ENCODE measurements at places on chromosomes 1 and 21.

DNA sequence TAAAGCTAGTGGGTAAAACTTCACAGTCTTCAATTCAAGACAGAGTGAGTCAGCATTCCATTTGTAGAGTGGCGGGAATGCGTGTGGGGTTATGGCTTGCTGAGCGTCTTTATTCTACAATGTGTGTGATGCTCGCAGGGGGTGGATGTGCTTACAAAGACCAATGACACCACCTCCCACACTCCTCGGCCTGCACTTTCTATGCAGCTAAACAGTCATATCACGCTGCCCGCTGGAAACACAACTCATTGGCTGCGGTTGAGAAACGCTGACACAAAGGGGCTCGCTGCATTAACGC is 298.5 kb downstream of the PCP4 start:
- DNase-seq, result no peak

GRCh38 chr1:107140703-107141490 is at the start of gene NTNG1:
Gene NTNG1 (plus strand): TSS chr1:107141039.
- no peak for DNase-seq

DNA sequence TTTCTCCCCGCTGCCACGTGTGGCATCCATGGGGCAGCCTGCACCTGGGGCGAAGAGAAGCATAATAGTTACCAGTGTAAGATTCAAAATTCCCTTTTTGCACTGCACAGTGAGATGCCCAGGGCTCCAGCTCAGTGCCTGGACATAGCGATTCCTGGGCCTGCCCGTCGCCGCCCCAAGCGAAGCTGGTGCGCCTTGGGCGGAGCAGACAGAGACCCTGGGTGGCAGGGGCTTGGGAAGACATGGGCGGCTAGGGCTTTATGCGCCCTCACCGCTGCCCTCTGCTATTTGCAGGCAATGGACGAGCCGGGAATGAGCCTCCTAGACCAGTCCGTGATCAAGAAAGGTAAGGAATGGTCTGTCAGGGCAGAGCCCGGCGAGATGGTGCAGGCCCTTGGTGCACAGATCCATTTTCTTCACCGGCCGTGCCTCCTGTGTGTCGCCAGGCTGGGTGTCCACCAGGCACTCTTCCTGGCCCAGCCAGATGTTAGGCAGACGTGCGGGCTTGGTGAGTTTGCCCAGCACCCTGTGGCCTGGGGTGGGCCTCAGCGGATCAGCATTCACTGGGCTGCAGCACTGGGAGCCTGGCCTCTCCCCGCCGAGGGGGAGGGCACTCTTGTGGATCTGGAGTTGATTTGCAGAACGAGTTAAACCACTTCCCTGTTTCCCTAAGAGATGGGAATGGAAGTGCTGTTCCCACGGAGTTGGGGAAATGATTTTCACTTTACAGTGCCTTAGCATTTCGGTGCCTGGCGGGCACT is 1.7 kb downstream of the TFAP2E start:
- no peak for DNase-seq

- no peak for DNase-seq
These were observed 56.0 kb downstream of the RUNX3 start for GRCh38 chr1:24874056-24874455.

- no peak for DNase-seq
These were observed 364.9 kb downstream of the MATN1 start for GRCh38 chr1:30358500-30358899.

DNA sequence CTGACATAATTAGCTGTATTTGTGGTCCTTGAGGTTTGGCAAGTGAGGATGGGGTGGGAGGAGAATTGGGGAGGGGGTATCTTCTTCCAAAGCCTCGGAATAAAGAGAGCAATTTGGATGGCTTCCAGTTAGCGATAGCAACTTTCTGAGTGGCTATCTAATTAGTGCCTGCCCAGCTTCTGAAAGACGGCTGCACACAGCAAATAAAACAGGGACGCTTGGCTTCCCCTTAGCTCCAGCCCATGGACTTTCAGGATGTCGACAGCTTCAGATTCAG is 31.1 kb downstream of the KLHDC7A start:
- DNase-seq, result no peak

DNA sequence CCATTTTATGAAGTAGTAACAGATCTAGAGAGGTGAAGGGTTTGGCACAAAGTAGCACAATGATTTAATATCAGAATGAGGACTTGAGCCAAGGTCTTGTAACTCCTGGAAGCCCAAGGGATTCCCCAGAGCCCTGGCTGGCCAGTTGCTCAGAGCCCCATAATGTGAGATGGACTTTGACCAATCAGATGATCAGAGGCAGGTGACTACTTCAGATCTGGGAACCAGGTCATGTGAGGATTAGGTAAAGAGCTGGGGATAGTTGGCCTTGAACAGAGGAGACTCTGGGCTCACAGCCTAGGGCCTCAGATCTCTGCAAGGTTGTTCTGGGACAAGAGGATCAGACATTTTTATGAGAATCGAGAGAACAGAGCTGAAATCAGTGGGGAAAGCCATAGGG is 18.9 kb downstream of the SHISAL2A start:
- no peak for DNase-seq

DNA sequence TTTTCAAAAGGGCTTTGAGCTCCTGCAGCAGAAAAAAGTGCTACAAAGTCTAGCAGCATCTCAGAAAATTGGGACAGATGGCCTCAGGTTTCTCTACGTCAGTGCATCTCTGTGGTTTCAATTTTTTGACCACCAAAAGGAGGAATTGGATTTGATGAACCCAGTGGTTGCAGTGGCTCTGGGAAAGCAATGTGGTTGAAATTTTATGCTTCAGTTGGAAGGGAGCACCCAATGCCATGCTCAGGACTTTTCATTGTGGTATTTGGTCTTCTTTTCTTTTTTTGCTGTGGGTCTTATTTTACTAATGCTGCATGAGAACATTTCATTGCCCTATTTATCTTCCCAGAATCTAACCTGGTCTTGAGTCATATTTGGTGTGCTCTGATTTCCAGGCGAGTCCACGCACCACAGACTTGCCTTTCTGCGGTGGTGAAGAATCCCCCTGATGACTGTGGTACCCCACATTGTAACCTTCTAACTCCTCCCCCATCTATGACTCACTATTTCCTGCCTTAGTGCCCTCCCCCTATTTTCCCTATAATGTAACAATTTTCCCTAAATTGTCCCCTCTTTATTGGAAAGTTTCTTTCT is 56.7 kb downstream of the S1PR1 start:
- peak; percentile 3 for DNase-seq

- DNase-seq, result no peak
These were observed 78.5 kb downstream of the HLCS start for GRCh38 chr21:36887963-36888362.

DNA sequence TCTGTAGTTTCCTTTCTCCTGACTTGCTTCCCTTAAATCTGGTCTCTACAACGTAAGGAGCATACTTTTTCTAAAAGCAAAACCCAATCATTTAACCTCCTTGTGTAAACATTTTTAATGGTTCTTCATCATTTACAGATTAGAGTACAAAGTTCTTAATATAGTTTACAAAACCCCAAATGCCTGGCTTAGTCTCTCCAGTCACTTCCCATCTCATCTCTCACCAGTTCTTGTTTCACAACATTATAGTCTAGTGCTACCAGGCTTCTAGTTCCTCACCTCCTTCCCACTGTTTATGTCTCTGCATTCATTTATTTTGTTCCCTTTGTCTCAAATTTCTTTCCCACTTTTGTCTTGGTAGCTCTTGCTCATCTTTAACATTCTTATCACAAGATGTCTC is 168.4 kb downstream of the FASLG start:
- DNase-seq, result no peak

- no peak for DNase-seq
These were observed 77.7 kb downstream of the TOMM20 start for GRCh38 chr1:235050911-235051360.

- DNase-seq, result no peak
These were observed 75.5 kb downstream of the LRRC8D start for GRCh38 chr1:89896105-89896942.

GRCh38 chr1:96296991-96297390 is 424.6 kb upstream of the PTBP2 start:
- DNase-seq, result no peak

DNA sequence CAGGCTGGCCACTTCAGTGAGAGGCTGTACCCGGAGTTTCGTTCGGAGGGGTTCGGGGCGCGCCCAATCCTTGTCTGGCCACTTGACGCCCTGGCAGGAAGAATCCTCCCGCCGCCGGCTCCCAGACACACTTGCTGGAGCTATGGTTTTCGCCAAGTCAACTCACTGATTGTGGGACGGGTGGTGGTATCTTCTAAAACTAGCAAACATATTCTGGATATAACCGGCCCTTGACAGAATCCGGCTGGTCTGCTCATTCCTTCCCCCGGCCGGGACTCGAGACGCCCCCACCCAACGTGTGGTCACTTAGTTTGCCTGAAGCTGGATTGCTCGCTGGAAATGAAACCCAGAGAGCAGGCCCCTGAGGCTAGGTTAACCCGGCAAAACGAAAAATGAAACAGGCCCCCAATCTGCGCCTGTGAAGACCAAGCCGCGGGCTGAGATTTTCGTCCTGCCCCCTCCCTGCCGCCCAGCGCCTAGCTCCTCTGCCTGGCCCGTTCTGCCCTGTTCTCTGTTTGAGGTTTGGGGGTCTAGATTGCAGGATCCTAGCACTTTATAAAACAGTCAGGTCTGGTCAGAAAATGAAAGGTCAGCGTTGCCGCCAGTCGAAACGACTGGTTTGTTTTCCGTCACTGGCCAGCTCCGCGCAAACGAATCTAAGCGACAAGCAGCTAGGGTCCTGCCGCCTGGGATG is 4.6 kb downstream of the GFI1 start:
- no peak for DNase-seq

DNA sequence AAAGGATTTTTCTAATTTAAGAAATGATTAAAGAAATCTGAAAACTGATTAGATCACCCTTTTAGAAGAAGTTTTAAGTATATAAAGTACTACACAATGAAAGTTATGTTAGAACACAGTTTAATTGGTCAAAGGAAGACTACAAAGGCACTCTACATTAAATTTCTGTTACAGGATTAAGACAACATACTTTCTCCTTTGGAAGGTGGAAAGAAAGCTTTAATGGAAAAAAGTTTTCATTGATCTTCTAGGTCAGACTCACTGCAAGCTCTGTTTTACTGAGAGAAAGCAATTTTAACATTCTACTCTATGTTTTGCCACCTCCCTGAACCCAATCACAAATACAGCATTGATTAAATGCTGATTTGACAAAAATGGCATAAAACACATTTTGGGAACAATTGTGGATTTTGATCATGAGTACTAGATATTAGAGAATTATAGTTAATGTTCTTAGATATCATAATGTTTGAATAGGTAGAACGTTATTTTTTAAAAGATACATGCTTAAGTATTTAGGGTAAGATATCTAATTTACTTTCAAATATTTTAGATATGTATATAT is 32.0 kb downstream of the WDR26 start:
- DNase-seq, result no peak

DNA sequence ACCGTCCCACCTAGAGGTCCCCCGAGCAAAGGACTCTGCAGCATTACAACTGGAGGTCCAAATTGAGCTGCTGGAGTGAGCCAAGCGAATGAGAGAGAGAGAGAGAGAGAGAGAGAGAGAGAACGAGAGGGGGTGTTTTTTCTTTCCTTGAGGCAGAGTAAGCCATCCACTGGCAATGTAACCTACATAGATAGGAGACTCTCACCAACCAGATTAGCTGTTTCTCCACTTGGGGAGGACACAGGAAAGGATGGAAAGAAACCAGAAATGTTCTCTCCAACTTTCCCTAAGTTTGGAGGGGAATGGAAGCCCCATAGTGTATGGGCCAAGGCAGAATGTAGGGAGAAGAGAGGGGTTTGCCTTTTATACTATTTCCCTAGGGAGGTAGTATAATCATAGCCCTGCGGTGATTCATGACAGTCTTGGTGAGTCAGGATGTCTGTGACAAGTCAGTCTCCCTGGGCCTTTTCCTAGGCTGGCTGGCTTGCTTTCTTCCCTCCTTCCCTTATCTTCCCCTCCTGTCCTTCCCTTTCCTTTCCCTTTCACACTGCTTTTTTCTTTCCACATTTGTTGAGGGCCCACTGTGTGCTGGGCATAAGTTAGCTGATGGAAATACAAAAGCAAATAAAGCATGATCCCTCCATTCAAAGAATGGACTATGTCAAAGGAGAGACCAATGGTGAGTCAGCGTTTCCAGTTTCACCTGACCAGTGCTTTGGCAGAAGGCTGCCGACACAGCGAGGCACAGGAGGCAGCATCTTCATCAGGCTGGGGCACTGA is 7.1 kb downstream of the FNDC7 start:
- peak; percentile 80 for DNase-seq

GRCh38 chr21:16583556-16583955 is 853.8 kb downstream of the USP25 start:
- DNase-seq, result no peak

DNA sequence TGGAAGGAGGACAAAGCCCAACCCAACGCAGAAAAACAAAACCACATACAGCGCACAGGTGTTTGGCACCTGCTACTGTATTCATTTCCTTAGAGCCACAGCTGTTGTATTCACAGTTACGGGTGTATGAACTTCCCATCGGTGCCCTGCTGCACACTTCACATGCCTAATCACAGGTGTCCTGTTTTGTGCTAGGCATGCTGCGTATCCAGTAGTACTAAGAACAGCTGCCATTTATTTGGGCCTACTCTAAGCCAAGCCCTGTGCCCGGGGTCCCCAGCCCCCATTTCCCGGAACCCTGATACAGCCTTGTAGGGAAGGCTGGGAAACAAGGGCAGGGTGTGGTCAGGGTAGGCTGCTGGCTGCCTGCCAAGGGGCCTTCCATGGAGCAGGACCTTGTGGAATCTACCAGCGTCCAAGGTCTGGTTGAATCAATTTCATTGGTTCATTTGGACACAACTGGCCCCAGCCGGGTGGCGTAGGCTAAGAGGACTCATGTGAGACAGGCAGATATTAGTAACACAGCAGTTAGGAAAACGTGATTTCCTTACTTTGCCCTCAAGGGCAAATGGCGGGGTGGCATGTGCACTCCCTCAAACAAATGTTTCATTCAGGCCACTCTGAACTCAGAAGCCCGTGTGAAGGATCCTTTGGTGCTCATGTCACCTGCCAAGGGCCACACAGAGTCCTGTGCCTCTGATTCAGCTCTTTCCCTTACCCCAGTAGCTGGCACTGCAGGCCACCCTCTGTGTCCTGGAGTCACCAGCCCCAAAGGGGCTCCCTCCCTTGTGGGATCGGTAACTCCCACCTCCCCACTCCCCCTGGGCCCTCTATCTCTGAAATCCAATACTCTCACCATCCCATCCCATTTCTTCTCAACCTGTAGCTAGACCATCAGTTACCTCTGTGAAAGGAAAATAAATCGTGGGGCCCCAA is 986 bp upstream of the RNF186 start:
- DNase-seq, result no peak

DNA sequence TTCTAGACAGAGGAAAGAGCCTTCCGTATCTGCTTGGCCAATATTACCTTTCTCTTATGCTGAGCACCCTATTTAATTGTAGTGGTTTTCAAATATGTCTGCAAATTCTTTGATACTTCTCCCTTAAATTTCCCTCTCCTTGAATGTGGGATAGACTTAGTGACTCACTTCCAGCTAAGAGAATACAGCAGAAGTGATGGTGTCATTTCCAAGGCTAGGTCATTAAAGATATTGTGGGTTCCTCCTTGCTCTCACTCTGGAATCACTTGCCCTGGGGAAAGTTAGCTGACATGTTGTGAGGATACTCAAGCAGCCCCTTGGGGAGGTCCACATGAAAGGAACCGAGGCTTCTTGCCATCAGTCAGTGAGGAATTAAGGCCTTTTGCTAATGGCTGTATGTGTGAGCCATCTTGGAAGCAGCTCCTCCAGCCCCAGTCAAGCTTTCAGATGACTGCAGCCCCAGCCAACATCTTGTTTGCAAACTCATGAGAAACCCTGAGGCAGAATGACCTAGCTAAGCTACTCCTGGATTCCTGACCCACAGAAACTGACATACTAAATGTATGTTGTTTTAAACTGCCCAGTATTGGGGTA is 8.1 kb upstream of the CITED4 start:
- DNase-seq, result no peak

- no peak for DNase-seq
These were observed 94.7 kb downstream of the DMRTA2 start for GRCh38 chr1:50328552-50328951.
